Large intestine (tissue), 12 donors: ENCODE measurements at places on chromosomes 3 and 15.

- H3K4me1 ChIP-seq: peaks cover 10% of the 10 kb centered on the region
- DNase-seq: no peak
- no peak overlapping the region for H3K4me3 ChIP-seq
These were observed 26.3 kb upstream of the AADAC start for GRCh38 chr3:151787626-151788025.

DNA sequence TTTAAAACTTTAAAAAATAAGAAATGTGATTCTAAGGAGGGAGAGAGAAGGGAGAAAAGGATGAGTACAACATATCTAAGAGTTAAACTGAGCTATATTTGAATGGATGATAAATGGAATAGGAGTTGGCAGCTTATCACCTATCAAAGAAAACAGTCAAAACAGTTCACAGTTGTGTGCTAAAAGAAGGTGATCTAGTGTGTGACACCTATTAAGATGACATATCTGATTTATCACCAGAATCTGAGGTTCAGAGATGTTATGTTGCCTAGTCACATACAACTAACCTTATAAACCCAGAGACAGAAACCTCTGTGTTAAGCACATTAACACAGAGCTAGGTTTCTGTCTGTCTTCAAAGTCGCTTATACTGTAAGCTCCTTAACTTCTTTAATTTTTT is 3.0 kb downstream of the ATP13A3 start:
- no peak overlapping the region for H3K4me3 ChIP-seq
- peaks cover 2% of the 10 kb centered on the region for H3K4me1 ChIP-seq
- DNase-seq: no peak
- H3K27ac ChIP-seq: no peak overlapping the region

DNA sequence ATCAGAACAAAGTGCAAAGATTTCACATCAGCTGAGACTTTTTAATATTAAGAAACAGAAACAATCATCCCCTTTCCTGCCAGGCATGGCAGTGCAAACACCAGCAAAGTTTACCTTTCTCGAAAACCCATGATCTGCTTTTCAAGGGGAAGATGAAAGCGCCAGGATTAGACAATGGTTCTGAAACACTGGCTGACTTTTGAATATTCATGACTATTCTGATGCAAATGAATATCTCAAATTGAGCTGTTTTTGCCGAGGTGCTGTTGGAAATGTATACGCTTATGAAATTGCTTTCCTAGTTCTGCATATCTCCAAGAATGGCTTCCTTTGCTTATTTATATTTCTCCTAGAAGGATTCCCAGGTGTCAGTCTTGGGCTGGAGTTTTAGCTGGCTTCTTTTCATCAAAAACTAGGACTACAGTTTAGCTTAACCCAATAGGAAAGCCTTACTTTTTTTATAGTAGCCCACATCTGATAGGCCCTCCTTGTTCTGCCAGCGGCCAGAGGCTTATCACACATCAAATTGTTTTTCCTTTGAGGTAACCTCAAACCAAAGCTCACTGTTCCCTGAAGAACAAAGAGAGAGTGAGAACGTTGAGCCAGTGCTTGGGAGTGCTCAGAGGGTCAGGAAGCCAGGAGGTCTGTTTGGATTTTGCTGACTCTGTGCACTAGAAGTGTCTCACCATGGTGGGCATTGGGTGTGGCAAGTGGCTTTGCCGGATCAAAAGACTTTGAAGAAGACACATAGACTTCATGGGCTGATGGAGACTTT is 74.0 kb upstream of the PLCL2 start:
- H3K36me3 ChIP-seq: no peaks in the 10 kb centered on the region
- no peaks in the 10 kb centered on the region for H3K27me3 ChIP-seq
- H3K4me1 ChIP-seq: no peaks in the 10 kb centered on the region
- no peak overlapping the region for H3K27ac ChIP-seq
- H3K4me3 ChIP-seq: no peak overlapping the region

- H3K36me3 ChIP-seq: no peaks in the 10 kb centered on the region
- DNase-seq: no peak
- H3K4me3 ChIP-seq: no peak overlapping the region
- no peaks in the 10 kb centered on the region for H3K27me3 ChIP-seq
- H3K4me1 ChIP-seq: no peaks in the 10 kb centered on the region
- no peak overlapping the region for H3K27ac ChIP-seq
These were observed 50.4 kb upstream of the CMSS1 start for GRCh38 chr3:99767291-99767690.

- no peaks in the 10 kb centered on the region for H3K27me3 ChIP-seq
- no peak overlapping the region for H3K27ac ChIP-seq
- DNase-seq: no peak
- H3K4me1 ChIP-seq: no peaks in the 10 kb centered on the region
- no peak overlapping the region for H3K4me3 ChIP-seq
These were observed 102.4 kb downstream of the NR1D2 start for GRCh38 chr3:24047513-24047912.

GRCh38 chr3:157238457-157238856 is 78.5 kb upstream of the CCNL1 start:
- H3K27me3 ChIP-seq: no peaks in the 10 kb centered on the region
- no peaks in the 10 kb centered on the region for H3K36me3 ChIP-seq
- no peaks in the 10 kb centered on the region for H3K4me1 ChIP-seq

GRCh38 chr3:105195260-105195659 is 171.4 kb upstream of the ALCAM start:
- DNase-seq: no peak
- H3K36me3 ChIP-seq: no peaks in the 10 kb centered on the region
- no peaks in the 10 kb centered on the region for H3K4me1 ChIP-seq
- no peak overlapping the region for H3K4me3 ChIP-seq
- H3K27me3 ChIP-seq: no peaks in the 10 kb centered on the region
